Fibroblast of skin of right quadriceps (primary cell): ENCODE measurements at places on chromosomes 5 and 9.
A peak's percentile ranks its signal among the peaks of the same experiment; 100 is the strongest.

DNA sequence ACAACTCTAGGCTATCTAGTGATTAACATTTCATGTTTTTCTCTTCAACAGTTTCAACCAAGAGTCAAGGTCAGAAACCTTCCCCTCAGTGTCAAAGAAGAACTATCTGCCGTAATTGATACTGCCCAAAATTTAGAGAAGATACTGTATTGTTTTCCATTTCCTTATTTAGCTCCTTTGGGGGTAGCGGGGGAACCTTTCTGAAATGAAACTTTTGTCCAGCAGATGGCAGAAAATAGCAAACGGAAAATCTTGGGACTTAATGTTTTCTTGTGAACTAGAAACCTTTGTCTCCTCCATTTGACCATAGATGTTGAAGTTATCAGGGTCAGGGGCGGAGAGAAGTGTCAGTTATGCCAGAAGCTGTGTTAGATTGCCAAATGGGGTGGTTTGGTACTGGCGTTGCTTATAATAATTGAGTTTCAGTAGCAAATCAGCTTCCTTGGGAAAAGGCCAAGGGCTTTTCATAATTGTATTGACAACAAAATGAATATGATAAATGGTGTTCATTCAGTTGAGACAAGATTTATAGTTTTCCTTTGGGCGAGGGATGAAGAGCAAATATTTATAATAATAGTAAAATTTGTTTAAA, 101.7 kb upstream of the TLX3 start:
- DNase-seq, result peak; percentile 59

DNA sequence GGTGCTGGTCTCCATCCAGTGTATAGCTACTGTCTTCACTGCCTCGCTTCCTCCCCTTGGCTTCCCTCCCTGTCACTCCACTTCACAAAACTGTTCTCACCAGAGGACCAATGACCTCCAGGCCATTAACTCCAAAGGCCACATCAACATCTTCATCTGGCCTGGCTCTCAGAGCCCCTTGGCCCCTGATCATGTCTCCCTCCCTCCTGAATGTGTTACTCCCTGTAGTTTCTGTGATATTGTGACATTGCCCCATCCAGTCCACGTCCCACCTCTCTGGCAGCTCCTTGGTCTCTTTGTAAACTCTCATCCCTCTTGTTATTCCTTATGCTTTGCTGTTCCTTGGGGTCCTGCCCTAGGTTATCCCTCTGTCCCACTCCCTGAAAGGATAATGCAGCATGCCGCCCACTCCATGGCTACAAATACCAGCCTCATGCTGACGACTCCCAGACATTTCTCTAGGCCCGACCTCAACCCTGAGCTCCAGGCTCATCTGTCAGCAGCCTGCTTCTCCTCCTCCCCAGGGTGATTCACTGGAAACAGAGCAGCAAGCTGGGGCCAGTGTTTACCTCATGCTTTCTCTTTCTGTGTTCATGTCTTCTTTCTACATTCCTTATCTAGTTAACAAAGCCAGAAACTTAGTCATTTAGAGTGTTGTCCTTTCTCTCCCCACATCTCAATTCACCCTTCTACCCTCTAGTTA, 312.2 kb downstream of the SPOCK1 start:
- DNase-seq, result peak; percentile 88

GRCh38 chr9:90799271-90799852, 2.3 kb upstream of the SYK start:
- DNase-seq, result no peak

- DNase-seq, result no peak
Measured at GRCh38 chr5:91283326-91283725, 99.8 kb downstream of the ARRDC3 start.

GRCh38 chr9:110064803-110065202, 143.2 kb downstream of the C9orf152 start:
- no peak for DNase-seq
